Activated CD4-positive, alpha-beta memory T cell treated with anti-CD3 and anti-CD28 coated beads for 36 hours (primary cell): ENCODE measurements at places on chromosomes 1 and 21.

DNA sequence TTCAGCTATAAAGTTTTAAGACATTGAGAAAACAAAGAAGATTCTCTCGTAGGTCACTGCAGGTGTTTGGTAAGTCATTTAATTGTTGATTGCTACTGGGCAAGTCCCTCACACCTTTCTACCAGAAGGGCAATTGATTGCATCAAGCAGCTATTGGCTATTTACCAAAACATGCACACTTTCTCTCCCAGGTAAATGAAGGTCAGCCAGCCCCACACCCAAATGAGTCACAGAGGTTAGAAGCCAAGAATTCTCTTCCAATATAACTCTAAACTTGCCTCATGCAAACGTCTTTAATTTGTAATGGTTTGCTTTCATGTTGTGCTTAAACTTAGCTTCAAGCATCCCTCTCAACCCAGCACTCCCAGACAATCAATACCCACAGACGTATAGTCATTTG lies 475.3 kb upstream of the ADGRL2 start:
- H3K36me3 ChIP-seq: no peaks in the 10 kb centered on the region
- H3K4me1 ChIP-seq: no peaks in the 10 kb centered on the region
- no peaks in the 10 kb centered on the region for H3K27me3 ChIP-seq
- DNase-seq: no peak
- H3K27ac ChIP-seq: no peak overlapping the region

- H3K27ac ChIP-seq: no peak overlapping the region
- peaks cover 13% of the 10 kb centered on the region for H3K27me3 ChIP-seq
- DNase-seq: no peak
Measured at GRCh38 chr1:162215902-162216301, 146.4 kb downstream of the NOS1AP start.

- H3K27me3 ChIP-seq: no peaks in the 10 kb centered on the region
- H3K36me3 ChIP-seq: no peaks in the 10 kb centered on the region
- peaks cover 1% of the 10 kb centered on the region for H3K4me1 ChIP-seq
- H3K27ac ChIP-seq: no peak overlapping the region
Measured at GRCh38 chr1:54453022-54453421, 46.8 kb upstream of the SSBP3 start.

DNA sequence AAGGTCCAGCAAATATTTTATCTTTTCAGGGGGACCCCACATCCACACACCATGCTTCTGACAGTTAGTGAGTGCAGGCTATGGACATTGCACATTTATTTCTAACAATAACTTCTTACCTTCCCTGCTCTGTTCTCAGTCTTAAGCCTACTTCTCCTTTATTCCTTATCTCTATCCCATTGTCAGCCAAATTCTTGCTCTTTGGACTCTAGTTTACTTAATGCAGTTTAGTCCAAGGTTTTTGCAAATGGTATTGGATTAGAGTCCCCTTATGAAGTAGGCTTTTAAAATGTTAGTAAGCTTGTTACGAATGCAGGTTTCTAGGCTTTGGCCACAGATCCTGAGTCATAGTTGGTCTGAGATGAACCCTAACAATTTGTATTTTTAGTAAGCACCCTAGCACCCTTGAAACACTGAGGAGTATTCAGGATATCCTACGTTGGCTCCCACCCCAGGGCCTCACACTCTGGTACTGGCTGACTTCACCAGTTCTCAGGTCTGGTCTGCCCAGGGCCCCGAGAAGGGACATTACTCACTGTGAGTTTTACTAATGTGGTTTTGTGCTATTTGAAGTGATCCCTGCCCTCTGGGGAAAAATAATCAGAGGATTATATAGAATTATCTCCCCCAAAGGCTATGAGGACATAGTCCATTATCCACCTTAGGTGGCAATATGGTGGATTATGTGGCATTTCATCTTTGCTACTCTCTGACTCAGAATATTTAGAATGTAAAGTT lies 239.5 kb downstream of the TGFB2 start:
- no peak overlapping the region for H3K27ac ChIP-seq
- no peak overlapping the region for H3K4me3 ChIP-seq
- no peaks in the 10 kb centered on the region for H3K36me3 ChIP-seq
- H3K4me1 ChIP-seq: no peaks in the 10 kb centered on the region

DNA sequence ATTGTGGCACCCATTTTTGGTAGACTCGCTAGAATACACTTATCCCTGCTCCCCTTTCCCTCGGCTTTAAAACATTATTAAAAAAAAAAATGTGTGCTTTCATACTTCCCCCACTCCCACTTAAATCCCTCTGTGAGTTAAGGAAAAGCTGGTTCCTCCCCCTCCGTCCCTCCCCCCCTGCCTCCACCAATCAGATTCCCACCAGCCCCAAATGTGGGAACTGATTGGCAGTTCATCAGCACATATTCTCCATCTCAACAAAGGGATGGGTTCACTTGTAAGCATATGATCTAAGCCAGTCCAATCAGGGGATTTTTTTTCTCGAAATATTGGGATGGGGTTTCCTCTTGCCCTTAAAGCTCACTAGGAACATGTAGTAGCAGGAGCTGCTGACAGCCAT lies 10.8 kb upstream of the FYB2 start:
- no peak overlapping the region for H3K27ac ChIP-seq
- H3K36me3 ChIP-seq: no peaks in the 10 kb centered on the region
- no peak for DNase-seq
- peaks cover 4% of the 10 kb centered on the region for H3K4me1 ChIP-seq

- peak overlapping the region; percentile 85 for H3K27ac ChIP-seq
- H3K4me3 ChIP-seq: no peak overlapping the region
- no peak for DNase-seq
- peaks cover 71% of the 10 kb centered on the region for H3K4me1 ChIP-seq
Measured at GRCh38 chr1:113875714-113876113, 4.2 kb upstream of the PTPN22 start.

GRCh38 chr1:1371364-1371745 lies 3.7 kb downstream of the AURKAIP1 start:
- peak overlapping the region; percentile 33 for H3K27ac ChIP-seq
- no peak overlapping the region for H3K4me3 ChIP-seq
- peak; percentile 62 for DNase-seq
- H3K27me3 ChIP-seq: no peaks in the 10 kb centered on the region

DNA sequence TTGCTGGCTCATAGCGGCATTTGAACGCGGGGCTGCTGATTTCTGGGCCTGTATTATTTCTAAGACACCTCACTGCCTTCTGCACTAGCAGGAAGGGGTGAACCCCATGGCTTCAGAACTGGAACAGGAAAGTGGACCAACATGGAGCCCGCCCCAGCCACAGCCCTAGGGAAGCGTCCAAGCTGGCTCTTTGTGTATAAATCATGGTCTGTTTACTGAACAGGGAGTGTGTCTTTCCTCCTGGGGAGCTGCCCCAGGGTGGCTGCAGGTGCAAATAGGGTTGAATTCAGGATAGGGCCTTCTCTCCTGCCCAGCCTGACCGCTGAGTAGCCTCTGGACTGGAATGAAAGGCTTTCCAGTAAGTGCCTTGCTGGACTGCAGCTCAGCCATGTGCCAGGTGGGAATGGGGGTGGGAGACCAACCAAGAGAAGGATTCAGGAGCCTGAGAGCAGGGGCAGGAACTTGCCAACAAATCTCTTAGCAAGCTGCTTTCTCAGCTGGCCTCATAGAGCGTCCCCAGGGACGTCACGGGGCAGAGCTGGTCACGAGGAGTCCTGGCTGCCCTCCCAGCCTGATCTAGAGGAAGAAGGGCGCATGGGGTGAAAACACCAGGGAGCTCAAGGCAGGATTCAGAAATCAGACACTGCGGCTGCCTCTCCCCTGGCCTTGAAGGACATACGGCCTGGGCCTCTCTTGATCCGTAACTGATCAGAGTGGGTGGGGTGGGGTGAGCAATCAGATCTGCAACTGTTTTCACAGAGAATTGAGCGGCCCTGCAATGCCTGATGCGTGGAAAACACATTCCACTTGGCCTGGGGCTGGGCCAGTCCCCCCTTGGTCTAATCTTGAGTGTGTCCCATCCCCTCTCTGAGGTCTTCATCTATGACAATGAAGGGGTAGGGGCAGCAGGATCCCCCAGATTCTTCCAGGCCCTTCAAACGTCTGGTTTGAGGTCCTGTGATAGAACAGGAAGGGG lies 56.5 kb upstream of the SELENON start:
- no peak for DNase-seq
- no peak overlapping the region for H3K27ac ChIP-seq
- no peak overlapping the region for H3K4me3 ChIP-seq
- H3K4me1 ChIP-seq: peaks cover 7% of the 10 kb centered on the region
- H3K27me3 ChIP-seq: no peaks in the 10 kb centered on the region
